ENCODE measurements at places on chromosomes 16 and 17.

- no peak for DNase-seq
Measured at GRCh38 chr17:16515933-16516332, 23.9 kb upstream of the LRRC75A start.

GRCh38 chr16:47463771-47464624, 2.9 kb downstream of the PHKB start:
- DNase-seq: peak; percentile 2

- no peak for DNase-seq
Measured at GRCh38 chr17:38702916-38703741, 1.9 kb upstream of the MLLT6 start.

- no peak for DNase-seq
Measured at GRCh38 chr16:81473066-81473488, 28.5 kb downstream of the CMIP start.

- DNase-seq: no peak
Measured at GRCh38 chr16:20104563-20105183, 31.0 kb upstream of the GPR139 start.

GRCh38 chr16:87822108-87822970, 47.0 kb downstream of the SLC7A5 start:
- no peak for DNase-seq

DNA sequence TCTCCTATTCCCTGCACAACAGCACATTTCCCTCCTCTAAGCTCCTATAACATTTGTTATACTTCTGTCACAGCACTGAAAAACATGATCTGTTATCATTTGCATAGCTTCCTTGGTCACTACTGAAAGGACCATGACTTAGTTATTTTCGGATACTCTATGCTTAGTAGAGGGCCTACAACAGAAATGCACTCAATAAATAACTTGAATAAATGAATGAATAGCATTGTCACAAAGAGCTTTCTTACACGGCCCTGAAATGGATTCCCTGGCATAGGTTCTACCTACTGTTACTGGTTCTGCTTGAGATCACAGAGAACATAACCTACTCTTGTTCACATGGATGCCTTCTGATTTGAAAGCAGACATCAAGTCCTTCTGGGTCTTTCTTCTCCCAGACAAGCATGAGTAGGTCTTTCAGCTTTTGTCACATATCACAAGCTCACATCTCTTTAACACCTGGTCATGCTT, 41.6 kb downstream of the MYO1D start:
- DNase-seq: no peak

DNA sequence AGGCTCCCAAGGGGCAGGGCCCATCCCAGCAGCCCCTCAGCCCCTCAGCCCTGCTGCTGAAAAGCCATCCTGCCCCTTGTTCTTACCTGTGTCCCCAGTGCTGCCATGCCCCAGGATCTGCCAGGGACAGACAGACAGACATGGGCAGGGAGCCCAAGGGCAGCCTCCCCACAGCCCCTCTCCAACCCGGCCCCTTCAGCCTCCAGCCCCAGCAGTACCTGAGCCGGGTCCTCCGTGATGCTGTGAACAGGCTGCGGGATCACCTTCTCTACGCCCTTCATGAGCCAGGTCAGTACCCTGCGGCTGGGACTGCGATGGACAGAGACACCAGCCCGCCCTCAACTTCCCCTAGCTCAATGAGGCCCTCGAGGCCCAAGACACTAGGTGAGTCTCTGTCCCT, 8.2 kb downstream of the CNGB1 start:
- no peak for DNase-seq

DNA sequence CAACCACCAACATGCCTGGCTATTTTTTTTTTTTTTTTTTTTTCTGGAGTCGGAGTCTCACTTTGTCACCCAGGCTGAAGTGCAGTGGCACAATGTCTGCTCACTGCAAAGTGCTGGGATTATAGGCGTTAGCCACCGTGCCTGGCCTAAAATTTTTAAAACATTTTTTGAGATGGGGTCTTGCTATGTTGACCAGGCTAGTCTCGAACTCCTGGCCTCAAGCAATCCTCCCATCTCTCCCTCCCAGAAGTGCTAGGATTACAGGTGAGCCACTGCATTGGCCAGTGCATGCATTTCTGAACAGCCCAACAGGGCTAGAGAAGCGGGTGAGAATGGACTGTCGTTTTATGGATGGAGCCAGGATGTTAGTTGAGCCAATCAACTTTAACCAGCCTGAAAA, 72.4 kb downstream of the ERCC4 start:
- DNase-seq: no peak

DNA sequence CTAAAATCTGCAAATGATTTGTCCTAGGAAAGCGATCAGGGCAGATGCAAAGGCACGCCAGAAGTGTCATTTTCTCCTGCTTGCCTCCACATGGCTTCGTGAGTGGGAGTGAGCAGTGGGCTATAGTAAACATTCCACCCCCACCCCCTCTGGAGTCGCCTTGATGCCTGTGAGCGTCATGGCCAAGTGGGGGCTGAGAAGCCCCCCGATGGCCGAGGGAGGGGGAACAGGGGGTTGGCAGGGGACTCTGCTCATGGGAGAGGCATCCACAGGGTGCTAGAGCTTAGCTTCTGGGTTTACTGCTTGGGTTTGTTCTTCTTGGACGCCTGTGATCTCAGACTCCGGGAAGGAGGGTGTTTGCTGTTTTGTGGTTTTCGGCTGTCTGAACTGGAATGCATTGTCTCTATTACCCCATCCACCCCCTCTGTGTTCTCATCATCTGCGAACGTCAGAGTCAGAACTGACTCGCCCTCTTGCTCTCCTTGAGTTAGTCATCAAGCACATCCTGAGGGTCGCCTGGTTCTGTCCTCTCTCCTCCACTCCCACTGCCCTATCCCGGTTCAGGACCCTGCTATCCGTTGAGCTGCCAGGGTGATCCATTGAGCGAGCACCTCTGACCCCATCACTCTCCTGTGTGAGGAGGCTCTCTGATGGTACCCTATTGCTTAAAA, 15.4 kb downstream of the TNS4 start:
- DNase-seq: no peak

GRCh38 chr16:47976636-47977210, 179.1 kb downstream of the ABCC12 start:
- DNase-seq: no peak

GRCh38 chr17:76232342-76232741, 8.0 kb downstream of the RNF157 start:
- no peak for DNase-seq

GRCh38 chr17:9893411-9894012, 11.6 kb downstream of the RCVRN start:
- no peak for DNase-seq

- DNase-seq: no peak
Measured at GRCh38 chr17:27939474-27940465, 46.6 kb upstream of the LYRM9 start.

DNA sequence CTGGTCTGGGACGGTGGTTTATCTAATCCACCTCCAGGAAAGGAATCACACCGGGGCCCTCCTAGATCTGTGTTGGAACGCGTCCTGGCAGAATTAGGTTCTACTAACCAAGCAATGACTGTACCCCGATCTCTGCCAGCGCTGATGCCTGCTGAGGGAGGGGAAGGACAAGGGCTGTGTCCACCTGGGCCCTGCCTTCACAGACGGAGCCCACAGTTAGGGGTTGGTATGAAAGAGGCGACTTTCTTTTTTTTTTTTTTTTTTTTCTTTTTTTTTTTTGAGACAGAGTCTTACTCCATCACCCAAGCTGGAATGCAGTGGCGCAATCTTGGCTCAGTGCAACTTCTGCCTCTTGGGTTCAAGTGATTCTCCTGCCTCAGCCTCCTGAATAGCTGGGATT, 9.9 kb upstream of the KRT19 start:
- no peak for DNase-seq

DNA sequence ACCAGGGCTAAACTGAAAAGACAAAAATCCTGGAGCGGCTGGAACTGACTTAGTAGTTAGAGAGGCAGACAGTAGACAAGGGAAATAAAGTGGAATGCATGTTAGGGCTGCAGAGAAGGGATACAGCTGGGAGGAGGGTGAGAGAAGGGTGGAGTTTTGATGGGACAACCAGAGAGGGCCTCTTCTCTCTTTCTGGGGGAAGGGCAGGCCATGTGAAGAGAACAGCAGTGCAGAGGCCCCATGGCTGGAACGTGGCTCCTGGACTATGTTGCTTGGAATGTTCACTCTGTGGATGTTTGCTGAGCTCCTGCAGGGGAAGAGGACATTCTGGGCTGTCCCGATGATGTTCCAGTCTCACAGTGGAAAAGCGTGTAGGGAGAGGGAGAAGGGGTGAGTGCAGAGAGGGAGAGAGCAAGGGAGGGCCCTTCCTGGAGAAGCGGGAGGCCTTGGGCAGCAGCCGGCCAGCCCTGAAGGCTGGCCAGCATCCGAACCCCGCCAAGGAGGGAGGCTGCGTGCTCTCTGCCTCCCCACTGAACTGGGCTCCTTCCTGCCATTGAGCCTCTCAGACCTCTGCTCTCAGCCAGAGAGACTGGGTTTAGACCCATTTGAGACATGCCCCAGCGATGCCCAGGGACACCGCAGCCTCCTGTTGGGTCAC, 33.1 kb upstream of the GSE1 start:
- no peak for DNase-seq

GRCh38 chr17:385178-385835, 32.7 kb upstream of the RPH3AL start:
- DNase-seq: no peak

GRCh38 chr17:50269477-50270434, 4.5 kb upstream of the TMEM92 start:
- DNase-seq: peak; percentile 17

DNA sequence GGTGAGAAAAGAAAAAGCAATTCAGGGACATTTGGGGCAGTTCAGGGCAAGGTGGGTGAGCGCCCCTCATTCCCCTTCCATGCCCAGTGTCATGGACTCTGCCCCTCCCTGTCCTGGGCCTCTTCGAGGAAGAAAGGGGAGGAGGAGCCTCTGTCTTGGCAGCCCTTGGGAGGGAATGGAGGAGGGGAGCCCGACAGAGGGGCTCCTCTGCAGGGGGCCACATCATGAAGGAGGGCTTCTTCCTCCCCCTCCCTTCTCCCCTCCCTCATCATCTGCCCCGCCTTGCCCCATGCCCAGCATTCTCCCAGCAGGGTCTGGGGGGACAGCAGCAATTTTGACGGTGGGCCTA, 33.2 kb upstream of the TAC4 start:
- DNase-seq: no peak

DNA sequence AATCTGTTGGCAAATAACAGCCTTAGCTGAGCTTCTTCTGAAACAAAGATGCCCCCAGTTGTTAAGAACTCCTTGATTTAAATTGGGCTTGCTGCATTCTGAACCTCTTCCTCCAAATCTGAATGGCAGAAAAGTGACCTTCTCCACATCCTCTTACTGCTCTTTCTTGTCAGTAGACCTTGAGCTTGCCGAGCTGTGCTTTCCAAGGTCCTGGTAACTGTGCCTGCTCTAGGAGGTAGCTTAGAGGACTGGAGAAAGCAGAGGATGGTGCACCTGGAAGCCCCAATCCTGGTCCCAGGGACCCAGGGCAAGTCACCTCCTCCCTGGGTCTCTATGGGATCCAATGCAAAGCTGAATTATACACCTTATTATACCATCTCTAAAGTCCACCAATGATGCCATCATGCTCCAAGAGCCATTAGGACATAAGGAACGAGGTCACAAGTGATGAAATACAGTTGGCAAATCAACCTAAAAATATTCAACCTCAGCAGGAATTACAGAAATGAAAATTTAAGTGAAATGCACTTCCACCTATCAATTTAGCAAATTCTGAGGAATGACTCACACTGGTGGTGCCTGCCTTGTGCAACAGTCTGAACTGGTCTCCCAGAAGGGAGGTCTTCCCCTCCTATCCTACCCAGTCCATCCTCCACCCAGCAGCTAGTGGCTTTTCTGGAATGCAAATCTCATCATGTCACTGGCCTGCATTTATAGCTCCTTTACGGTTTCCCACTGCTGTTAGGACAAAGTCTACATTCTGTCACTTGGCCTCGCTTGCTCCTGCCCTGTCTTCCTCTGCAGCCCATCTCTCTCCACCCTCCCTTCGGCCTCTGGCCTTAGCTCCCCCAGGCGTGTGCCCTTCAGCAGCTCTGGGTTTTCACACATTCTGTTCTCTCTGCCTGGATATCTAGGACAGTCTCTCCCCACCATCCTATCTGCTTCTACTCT, 36.6 kb downstream of the TOM1L2 start:
- no peak for DNase-seq

- DNase-seq: no peak
Measured at GRCh38 chr16:70686376-70687101, 686 bp upstream of the MTSS2 start.

DNA sequence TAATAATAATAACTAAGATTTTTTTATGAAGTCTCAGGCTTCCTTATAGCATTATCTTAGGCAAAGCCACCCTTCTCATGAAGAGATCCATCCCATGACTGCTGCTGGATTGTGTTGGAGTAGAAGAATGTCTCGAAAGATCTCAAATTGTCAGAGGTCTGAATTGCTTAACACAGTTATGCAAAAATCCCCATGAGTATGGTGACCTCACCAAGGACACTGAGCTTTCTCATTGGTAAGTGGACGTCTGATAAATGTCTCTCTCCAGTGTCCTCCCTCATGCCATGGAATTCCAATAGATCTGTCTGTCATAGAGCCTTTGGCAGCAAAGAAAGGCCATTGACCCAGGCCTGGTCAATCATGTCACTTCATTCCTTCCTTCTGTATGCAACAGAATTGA, 264.5 kb downstream of the CDH11 start:
- DNase-seq: no peak

DNA sequence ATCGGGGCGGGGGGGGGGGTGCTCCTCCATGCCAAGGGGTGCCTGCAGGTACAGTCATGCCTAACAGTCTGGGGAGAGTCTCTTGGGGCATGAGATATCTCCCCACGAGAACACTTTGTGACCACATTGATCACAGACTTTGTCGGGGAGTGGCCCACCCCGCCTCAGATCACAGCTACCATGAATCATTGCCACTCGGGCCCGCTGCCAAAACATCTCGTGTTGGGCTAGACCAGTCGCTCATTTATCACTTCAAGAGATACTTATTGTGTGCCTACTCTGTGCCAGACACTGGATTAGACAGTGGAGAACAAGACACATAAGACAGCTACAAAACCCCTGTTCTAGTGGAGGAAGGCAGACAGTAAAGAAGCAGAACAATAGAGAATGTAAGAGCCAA, 72.6 kb downstream of the CLEC16A start:
- no peak for DNase-seq

GRCh38 chr17:4960279-4960922, 7.2 kb downstream of the SPAG7 start:
- no peak for DNase-seq

All from substantia nigra (tissue), 51 donors.